Hindlimb muscle (tissue), 1 donor: ENCODE measurements at places on chromosomes 2 and 18.

DNA sequence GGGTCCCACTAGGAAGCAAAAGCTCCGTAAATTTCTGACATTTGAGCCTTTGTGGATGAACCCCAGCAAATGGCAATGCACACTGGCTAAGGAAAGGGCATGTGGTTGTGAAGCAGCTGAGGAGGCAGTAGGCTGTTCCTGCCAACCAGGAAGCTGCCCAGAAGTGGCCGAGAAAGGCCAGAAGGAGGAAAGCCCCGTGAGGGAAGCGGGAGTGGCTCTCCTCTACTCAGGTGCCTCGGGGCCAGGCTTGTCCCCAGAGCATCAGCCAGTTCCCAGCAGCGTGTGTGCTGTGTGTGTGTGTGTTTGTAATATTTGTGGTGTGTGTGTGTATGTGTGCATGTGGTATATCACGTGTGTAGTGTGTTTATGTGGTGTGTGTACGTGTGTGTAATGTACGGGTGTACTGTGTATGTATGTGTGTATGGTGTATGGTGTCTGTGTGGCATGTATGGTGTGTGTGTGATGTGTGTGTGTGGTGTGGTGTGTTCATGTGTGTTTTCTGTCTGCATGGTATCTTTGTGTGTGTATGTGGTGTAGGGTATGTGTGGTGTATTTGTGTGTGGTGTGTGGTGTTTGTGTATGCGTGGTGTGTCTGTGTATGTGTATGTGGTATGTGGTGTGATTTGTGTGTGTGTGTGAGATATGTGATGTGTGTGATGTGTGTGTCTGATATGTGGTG, 90.6 kb downstream of the APOB start:
- no peak for DNase-seq

GRCh38 chr2:160936044-160936806, 224.0 kb upstream of the TANK start:
- no peak for DNase-seq

DNA sequence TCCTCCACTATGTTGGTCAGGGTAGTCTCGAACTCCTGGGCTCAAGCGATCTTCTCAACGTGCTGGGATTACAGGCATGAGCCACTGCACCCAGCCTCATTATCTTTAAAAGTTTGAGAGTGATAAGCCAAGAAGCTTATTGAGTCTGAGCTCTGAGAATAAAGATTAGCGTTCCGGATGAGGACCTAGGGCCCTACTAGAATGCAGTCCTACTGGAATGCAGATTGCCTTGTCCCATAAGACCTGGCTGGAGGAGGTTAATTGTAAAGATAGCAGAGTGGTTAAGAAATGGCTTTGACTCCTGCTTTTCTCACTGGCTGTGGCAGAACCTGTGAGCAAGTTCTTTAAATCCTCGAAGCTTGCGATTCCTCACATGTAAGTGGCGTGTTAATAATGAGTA, 4.0 kb downstream of the VWA3B start:
- no peak for DNase-seq

GRCh38 chr2:199463708-199464605, 6.2 kb upstream of the SATB2 start:
- DNase-seq: no peak

DNA sequence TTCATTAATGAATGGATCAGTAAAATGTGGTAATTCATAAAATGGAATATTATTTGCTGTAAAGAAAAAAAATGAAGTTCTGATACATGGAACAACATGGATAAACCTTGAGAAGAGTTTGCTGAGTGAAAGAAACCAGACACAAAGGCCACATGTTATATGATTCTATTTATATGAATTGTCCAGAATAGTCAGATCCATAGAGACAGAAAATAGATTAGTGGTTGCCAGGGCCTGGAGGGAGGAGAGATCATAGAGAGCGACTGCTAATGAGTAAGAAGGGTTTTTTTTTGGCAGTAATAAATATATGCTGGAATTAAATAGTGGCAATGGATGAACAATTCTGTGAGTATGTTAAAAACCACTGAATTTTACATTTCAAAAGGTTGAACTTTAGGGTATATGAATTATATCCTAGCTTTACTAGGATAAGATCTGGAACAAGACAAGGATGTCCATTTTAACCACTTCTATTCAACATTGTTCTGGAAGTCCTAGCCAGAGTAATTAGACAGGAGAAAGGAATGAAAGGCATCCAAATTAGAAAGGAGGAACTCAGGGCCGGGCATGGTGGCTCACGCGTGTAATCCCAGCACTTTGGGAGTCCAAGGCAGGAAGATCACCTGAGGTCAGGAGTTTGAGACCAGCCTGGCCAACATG, 48.8 kb downstream of the MAPRE2 start:
- no peak for DNase-seq

- no peak for DNase-seq
Observed at GRCh38 chr2:144354953-144355352, 165.0 kb downstream of the ZEB2 start.

DNA sequence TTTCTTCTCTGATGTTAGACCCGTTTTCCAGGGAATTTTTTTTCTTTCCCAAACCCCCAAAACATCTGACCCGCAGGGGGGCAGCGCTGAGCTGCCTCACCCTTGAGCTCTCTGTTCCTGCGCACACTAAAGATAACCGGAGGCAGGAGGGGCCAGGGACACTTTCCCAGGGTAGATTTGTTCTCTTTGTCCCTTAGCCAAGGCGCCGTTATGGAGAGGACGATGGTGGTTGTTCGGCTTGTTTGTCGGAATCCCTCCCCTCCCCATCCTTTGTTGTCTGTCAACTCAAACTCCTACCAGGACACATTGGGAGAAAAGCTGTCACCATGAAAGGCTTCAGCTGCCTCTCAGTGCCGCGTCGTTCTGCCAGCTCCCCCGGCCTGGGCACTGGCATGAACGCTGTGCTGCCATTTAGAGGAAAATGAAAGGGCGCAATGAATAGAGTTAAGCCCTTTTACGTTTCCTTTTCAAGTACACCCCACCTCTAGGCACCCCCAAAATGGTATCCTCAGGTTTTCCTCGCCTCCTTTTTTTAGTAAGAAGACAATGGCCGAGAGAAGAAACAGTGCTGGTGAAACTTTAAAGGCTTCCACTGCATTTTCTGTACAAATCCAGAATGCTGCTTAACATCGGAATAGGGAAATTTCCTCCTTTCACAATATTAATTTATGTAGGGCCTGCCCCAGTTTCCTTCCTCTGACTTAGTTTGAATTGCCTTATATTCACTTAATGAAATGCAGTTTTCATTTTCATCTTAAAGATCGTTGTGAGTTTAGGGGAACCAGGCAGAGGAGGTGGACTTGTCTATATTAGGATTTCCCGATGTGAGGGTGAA, 62.1 kb downstream of the RND3 start:
- DNase-seq: no peak

DNA sequence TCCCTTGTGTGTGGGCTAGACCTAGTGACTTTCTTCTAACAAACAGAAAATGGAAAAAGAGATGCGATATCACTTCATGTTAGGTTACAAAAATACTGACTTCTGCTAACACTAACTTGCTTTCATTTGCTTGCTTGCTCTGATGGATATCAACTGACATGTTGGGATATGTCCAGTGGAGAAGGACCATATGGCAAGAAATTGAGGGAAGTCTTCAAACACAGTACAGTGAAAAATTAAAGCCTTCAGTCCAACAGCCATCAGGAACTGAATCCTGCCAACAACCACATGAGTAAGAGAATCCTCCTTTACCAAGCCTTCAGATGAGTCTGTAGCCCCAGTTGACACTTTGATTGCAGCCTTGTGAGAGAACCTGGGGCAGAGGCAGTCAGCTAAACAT, 143.9 kb downstream of the MAIP1 start:
- no peak for DNase-seq

GRCh38 chr2:3182848-3183247, 194.8 kb downstream of the EIPR1 start:
- no peak for DNase-seq

DNA sequence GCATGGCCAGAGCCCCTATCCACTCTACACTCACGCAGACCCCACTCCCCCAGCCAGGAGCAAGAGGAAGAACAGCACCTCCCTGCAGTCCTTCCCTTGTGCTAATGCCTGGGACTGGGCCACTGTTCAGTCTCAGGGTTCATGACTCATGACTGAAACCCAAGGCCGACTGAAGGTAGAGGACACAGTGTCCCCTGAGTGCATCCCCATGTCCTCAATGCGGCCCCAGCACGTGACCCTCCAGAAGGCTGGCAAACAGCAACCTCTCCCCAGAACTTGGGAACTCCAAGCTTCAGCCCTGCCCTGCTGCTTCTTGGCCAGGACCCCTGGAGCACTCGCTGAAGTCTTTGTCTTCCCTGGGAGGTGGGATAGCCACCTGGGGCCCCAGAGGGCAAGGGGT, 6.0 kb upstream of the ADRA2B start:
- DNase-seq: no peak

DNA sequence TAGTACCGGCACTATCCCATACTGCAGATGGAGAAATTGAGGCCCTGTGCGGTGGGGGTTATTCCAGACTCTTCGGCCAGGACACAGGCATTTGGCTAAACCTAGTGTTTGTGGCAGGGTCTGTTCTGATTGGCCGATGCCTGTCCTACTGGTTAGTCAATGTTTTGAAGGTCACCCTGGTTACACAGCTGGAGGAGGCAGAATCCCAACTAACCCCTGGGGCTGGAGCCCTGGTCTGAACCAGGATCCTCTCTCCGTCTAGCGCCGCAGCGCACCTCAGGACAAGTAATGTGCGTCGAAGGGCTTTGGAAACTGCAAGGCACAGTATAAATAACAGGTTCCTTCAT, 19.4 kb downstream of the TEX44 start:
- peak; percentile 69 for DNase-seq

DNA sequence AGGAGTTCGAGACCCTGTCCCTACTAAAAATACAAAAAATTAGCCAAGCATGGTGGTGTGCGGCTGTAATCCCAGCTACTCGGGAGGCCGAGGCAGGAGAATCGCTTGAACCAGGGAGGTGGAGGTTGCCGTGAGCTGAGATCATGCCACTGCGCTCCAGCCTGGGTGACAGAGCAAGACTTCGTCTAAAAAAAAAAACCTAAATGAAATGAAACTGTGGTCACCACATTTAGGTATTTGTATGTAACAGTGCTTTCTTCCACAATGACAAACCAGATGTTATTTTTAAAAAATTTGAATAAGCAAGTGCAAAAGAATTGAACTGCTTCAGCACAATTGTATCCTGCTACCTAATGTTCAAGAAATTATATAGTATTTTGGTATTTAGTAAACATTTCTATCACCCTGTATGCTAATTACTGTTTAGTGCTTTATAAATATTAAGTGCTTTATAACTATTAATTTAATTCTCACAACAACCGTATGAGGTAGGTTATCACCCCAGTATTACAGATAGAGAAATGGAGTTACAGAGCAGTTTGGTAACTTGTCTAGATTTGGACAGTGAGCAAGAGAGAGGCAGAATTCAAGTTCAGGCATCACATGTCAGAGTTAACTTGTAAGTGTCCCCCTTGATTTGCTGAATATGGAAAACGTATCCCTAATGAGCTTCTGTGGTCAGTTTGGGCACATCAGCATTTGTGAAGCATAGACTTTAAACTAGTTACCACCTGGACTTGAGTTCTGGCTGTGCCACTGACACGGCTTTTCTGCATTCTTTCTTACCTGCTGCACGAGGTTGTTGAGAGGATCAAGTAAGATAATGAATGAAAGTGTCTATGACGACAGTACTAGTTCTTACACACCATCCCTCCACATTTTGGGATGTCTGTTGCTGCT, 14.4 kb downstream of the PHLPP1 start:
- DNase-seq: no peak

DNA sequence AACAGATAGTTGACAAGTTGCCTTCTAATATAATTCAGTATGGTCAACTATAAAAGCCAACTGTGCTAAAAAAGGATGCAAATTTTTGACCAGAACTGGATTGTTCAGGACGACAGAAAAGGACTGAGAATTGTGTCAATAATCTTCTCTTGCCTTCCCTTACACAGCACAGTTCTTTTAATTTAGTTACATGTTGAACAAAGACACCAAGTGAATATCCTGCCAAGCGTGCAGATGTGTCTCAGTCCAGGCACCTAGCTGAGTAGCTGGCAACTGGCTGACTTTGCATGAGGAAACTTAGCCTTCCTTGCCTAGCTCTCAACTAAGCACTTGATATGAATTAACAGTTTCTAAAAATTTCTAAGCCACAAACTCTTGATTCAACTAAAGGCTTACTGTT, 801.4 kb downstream of the BCL11A start:
- no peak for DNase-seq

- no peak for DNase-seq
Observed at GRCh38 chr2:173891315-173892037, 73.7 kb downstream of the SP3 start.

- no peak for DNase-seq
Observed at GRCh38 chr2:224308272-224308911, 93.5 kb downstream of the FAM124B start.

- no peak for DNase-seq
Observed at GRCh38 chr2:222701721-222702131, 30.3 kb downstream of the MOGAT1 start.

GRCh38 chr2:217366966-217367365, 507.1 kb upstream of the TNP1 start:
- no peak for DNase-seq

DNA sequence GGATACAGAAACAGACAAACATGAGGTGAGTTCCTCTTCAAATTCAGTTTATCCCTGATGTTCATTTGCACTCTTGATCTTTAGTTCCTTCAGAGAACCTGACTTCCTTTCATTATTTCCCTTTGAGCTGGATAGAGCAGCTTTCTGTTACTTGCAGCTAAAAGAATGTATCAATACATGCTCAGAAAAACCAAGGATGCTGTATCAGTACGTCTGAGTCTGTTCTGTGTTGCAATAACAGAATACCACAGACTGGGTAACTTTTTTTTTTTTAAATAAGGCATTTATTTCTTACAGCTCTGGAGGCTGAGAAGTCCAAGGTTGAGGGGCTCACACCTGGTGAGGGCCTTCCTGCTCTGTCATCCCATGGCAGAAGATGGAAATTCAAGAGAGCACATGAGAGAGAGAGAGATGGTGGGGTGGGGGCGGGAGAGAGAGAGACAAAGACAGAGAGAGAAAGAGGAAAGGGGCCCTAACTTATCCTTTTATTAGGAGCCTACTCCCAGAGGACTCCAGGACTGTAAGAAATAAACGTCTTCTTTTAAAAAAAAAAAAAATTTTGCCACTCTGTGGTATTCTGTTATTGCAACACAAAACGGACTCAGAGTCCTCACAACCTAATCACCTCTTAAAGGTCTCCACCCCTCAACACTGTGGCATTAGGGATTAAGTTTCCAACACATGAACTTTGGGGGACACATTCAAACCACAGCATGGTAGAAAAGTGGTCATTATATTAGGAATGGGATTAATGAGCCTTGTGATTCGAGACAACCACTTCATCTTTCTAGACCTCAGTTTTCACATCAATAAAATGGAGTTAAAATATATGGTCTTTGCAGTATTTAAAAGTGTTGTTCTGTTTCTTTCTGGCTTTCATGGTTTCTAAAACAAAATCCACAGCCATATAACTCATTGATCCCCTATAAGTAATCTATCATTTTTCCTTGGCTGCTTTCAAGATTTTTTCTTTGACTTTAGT, 18.4 kb upstream of the SELENOI start:
- no peak for DNase-seq
